ENCODE measurements at places on chromosomes 4 and X. TPM values are rescaled to one million over a fixed set of nuclear protein-coding genes. Genes with fewer than 3 reads are reported as not detected.

- no peak for DNase-seq
These were observed 557.7 kb downstream of the RAB28 start for GRCh38 chr4:12926189-12927066.

DNA sequence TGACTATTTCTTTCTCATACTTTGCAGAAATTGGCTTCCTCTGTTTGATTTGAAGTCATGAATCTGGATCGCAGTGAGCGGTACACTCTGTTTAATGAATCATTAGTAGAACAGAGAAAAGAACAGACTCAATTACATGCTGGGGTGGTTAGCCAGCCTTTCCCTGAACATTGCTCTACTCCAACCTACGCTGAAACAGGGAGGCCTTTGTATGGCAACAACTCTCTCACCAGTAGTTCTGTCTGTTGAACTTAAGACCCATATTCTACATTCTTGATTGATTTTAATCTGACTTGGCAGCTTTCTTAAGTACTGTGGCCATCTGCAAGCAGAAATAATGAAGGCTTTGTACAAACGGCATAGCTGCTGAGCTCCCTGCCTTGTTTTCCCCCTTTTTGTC lies 19.0 kb upstream of the AP1S2 start:
- DNase-seq: no peak

- no peak for DNase-seq
These were observed 16.8 kb downstream of the CLDN22 start for GRCh38 chr4:183303301-183303700.

DNA sequence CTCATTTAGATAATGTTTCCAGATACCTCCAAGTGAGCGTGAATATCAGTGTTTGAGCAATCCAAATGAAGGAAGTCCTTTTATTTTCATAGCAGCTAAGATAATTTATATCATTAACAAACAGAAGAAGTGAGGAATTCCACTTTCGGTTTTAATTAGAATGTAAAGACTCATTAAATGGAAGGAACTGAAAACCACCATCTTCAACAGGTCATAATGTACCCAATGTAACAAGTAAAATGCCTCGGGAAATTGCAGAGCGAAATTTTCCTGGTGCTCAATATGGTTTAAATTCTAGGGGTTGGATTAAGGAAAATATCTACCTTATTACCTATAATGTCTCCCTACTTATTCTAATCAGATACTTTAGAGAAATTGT lies 33.9 kb upstream of the SLC9A7 start:
- no peak for DNase-seq

DNA sequence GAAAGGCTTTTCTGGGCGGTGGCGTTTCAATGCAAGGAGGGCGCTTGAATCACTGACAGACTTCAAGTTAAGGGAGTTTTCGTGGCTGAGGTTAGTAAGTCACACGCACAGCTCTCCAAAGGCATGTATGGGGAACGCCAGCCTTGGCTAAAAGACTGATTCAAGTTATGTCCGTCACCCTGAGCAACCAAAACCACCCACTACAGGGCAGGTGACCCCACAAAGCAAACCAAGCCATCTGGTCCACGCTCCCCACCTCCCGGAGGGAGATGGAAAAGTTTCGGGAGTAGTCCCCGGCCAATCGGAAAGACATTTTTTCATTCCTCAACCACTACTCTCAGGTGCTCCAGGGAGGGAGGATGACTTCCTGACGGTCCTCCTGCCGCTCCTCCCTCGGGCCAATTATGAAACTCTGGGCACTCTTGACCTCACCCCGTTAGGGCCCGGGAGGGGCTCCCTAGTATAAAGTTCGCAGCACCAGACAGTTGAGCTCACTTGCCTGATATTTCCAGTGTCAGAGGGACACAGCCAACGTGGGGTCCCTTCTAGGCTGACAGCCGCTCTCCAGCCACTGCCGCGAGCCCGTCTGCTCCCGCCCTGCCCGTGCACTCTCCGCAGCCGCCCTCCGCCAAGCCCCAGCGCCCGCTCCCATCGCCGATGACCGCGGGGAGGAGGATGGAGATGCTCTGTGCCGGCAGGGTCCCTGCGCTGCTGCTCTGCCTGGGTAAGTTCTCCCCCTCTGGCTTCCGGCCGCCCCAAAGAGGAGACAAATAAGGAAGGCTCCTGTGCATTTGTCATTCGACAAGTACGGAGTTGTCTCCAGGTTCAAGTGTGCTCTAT lies at the start of gene EREG:
EREG (plus strand) TSS at position 494 of the 840 bp plus-strand sequence; CDS start at position 658, 164 bp downstream.
- no peak for DNase-seq

- no peak for DNase-seq
These were observed 23.8 kb downstream of the SSX1 start for GRCh38 chrX:48278958-48279357.

GRCh38 chr4:1987721-1988326 lies 20.9 kb downstream of the NELFA start:
- no peak for DNase-seq

DNA sequence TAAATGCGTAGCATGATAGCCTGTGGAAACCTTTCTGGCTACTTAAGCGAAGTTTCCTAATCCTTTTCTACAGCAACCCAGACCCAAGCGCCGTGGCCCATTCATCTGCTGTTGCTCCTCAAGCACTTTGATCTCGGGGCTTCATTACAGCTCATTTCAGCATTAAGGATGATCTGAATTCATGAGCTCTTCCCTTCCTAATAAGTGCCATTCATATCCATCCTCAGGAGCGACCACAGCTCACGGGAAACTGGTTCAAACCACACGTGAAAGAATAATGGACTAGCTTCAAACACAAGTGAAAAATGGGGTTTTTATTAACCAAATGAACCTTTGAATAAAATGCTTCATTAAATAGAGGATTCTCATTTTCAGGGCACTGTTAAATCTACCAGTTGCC lies 202.6 kb upstream of the LEF1 start:
- no peak for DNase-seq

GRCh38 chr4:78250500-78250899 lies 193.4 kb downstream of the FRAS1 start:
- DNase-seq: no peak

GRCh38 chr4:95499291-95499696 lies 49.5 kb downstream of the UNC5C start:
- DNase-seq: no peak

- DNase-seq: no peak
These were observed 8.5 kb downstream of the WFS1 start for GRCh38 chr4:6277935-6278800.

GRCh38 chr4:79922011-79922410 lies 151.0 kb downstream of the ANTXR2 start:
- no peak for DNase-seq

GRCh38 chr4:114284629-114285028 lies 305.2 kb upstream of the ARSJ start:
- DNase-seq: no peak

GRCh38 chr4:173752610-173753230 lies 222.7 kb upstream of the HAND2 start:
- no peak for DNase-seq

- no peak for DNase-seq
These were observed 25.3 kb upstream of the SOD3 start for GRCh38 chr4:24770032-24770584.

DNA sequence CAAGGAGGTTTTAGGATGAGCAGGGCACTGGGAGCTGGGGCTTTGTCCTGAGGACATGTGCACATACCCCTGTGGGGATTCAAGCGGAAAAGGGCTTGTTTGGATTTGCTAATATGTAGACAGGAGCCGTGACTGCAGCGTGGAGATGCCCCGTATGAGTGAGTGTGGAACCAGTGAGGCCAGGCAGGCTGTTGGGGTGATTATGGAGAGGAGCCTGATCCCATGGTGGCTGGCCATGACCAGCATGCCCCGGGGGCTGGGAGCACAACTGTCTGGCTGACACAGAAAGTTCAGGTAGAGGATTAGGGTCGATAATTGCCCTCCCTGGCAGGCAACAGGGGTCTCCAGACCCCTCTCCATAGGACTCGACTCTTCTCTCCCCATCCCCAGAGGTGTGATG lies 68.8 kb upstream of the STX18 start:
- DNase-seq: no peak

DNA sequence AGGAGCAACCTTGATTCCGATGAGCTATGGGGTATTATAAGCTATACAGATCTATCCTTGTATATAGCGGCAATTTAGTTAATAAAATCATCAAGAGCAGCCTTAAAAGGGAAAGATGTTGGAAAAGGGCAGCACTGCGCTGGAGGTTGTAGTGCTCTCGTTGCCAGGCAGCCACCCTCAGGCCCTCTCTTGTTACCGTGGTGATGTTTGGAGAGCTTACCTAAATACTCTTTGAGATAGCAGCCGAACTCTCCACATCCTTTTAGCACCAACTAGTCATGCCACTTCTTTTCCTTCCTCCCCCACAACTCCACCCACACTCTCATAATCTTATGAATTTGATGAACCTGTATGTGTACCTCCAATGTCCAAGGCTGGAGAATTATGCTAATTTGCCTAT lies 3.8 kb upstream of the RADX start:
- DNase-seq: no peak

- DNase-seq: no peak
These were observed 7.0 kb downstream of the MTM1 start for GRCh38 chrX:150575419-150575814.

DNA sequence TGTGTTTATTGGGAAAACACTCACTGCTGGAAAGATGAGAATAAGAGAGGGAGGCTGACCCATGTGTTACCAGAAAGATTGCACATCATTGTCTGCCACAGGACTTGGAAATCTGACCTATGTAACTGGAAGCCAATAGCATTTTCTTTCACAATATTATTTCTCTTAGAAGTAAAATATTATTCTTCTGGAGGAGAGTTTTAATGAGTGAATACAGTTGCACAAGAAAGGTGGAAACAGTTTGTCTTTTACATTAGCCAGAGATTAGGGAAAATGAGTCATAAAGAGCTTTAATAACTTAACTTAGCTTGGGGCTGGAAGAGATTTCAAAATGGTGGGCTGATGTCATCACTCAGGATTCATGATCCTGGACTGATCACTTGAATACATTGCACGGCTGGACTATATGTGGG lies 31.5 kb upstream of the LNX1 start:
- no peak for DNase-seq

DNA sequence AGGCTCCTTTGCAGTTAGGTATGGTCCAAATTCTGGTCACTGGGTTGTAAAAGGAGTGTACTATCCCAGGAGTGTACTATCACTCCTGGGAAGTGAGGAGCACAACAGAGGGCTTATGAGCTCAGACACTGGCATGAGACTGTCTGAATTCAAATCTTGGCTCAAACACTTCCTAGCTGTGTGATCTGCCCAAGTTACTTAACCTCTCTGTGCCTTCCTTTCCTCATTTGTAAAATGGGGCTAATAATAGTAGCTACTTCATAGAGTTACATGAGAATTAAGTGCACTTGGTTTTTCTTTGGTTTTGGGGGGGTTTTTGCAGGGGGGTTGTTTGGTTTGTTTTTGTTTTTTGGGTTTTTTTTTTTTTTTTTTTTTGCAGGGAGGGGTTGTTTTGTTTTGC lies 152.0 kb downstream of the BCOR start:
- no peak for DNase-seq

GRCh38 chr4:133972586-133972985 lies 229.0 kb downstream of the PABPC4L start:
- DNase-seq: no peak

- no peak for DNase-seq
These were observed 467.0 kb downstream of the STIM2 start for GRCh38 chr4:27327421-27328181.

DNA sequence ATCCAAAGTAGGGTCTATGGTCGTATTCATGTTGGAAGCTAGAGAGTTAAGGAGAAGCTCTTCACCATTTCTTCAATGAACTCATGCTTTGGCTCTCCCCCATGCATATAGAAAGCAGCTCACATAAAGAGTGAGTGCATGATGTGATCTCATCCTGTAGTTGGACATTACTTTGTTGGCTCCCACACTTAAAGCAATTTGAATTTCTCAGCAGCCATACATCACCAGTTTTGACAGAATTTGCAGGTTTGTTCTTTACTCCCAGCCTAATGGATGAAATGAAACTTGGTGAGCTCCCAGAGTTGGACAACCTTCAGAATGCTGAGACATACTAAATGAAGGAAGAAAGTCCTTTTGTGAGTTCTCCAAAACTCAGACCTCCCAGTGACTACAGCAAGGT lies 613.5 kb downstream of the IQCM start:
- no peak for DNase-seq

DNA sequence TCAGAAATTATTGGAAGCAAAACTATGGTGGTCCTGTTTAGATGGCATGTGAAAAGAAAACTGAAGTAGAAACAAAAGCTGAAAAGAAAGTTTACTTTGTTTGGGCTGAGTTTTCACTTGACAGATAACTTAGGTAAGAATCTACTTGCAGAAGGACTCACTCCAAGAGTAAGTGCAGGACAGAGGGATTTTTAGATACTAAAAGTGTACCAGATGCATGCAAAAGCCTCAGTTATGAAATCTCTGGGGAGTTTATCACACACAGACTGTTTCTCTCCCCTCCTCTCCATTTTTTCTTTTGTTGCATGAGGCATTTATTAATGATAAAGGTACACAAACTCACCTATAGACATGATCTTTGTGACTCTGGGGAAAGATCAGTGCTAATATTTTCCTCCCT lies 127.5 kb upstream of the GIMD1 start:
- DNase-seq: no peak

DNA sequence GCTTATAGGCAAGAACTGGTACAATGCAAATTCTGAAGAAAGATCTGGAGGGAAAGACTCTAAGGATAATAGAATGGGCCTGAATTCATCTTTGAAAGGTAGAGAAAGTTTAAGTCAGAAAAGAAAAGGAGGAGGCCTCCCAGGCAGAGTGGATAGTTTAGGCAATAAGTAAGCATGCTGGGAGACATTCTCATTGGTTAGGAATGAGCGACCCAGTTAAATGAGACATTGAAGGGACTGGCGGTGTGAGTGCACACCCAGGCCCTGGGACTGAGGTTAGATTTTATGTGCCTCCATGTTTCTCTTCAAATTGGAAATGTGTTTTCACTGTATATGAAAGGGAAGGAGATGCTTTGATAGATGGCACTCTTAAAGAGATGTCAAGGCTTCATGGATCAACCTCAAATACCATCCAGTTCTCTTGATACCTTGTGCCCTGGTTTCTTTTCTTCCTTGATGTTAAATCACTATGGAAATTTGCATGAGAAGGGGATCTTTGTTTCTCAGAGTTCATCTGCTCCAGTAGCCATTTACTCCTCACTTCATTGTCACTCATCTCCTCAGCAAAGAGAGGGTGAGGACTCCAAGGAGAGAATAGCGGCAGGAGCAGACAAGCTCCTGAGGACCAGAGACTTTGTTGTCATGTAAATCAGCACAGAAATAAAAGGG lies 584.2 kb upstream of the INTU start:
- DNase-seq: no peak

The CCSER1 gene
- 11.8 TPM for total RNA-seq

The NSG1 gene
- 14.4 TPM for total RNA-seq

The XAGE1A gene
- not detected for total RNA-seq

The SERTM2 gene
- not detected for total RNA-seq

The ADH1A gene
- total RNA-seq: not detected

The AMOT gene
- 4.6 TPM for total RNA-seq

The CXCL5 gene
- total RNA-seq: not detected

The CLTRN gene
- total RNA-seq: 0.70 TPM

The SSX7 gene
- total RNA-seq: not detected

The GATA1 gene
- 0.20 TPM for total RNA-seq

The CXCL1 gene
- 6.9 TPM for total RNA-seq

The BST1 gene
- total RNA-seq: 9.5 TPM

Measured in right atrium auricular region (tissue), 2 donors.